ENCODE measurements at places on chromosomes 2 and 18. TPM values are rescaled to one million over a fixed set of nuclear protein-coding genes. Genes with fewer than 3 reads are reported as not detected.
A peak's percentile ranks its signal among the peaks of the same experiment; 100 is the strongest.

Gene SLC30A3
- polyA plus RNA-seq = 10.8 TPM

Gene GEN1
- 16.5 TPM for polyA plus RNA-seq

Gene VIT
- not detected for polyA plus RNA-seq

Gene SPP2
- not detected for polyA plus RNA-seq

Gene CD226
- polyA plus RNA-seq = 2.7 TPM

Gene RAMP1
- 4.1 TPM for polyA plus RNA-seq

Gene KCNS3
- 11.6 TPM for polyA plus RNA-seq

Gene SALL3
- 13.8 TPM for polyA plus RNA-seq

Gene SH3BP4
- polyA plus RNA-seq = 39.0 TPM

Gene UGT1A6
- polyA plus RNA-seq = 2.8 TPM

Gene PFN4
- 2.0 TPM for polyA plus RNA-seq

Gene GPAT2
- 2.8 TPM for polyA plus RNA-seq

Gene ZAP70
- polyA plus RNA-seq = 3.3 TPM

Gene FOXI3
- 0.19 TPM for polyA plus RNA-seq

Gene NPAS2
- polyA plus RNA-seq = 13.0 TPM

DNA sequence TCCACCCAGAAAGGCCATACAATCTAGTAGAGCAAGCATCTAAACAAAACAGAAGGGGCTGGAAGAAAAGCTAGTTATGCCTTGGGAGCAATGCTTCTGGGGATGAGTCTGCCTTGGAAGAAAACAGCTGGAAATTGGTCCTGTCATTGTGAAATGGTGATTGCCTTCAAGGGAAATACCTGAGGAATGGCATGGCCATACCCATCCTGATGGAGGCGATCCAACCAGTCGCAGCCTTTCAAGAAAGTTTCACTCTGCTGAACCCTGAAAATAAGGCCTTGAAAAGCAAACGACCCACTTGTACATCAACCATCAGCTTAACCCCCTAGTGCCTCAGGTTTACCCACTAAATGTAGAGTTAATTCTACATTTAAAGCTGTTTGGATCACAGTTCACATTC, 72.6 kb upstream of the PID1 start:
- DNase-seq = no peak

DNA sequence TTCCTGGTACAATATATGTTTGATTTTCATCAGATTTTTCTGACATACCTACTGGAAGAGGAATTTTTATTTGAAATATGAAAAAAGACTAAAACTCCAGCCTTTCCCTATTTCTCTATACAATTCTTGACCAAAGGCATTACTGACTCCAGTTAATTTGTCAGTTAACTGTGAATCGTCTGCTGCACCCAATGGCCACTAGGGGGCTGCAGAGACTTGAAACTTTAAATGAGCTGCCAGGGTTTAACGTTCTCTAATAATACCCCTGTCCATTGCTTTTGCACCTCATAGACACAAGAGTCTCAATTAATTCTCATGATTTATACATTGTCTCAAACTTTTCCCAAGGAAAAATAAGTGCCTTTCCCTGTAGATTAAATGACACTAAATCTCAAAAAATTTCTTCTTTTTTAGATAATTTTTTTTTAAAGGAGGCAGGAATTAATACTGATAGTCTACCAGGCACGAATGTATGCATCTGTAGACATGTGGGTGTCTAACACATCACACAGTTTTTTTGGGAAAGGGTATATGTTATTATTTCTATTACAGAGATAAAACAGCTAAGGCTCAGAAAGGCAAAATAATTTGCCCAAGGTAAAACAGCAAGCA, 1.8 kb upstream of the ALK start:
- peak; percentile 60 for DNase-seq

GRCh38 chr2:215880970-215881369, 132.4 kb downstream of the MREG start:
- no peak for DNase-seq

DNA sequence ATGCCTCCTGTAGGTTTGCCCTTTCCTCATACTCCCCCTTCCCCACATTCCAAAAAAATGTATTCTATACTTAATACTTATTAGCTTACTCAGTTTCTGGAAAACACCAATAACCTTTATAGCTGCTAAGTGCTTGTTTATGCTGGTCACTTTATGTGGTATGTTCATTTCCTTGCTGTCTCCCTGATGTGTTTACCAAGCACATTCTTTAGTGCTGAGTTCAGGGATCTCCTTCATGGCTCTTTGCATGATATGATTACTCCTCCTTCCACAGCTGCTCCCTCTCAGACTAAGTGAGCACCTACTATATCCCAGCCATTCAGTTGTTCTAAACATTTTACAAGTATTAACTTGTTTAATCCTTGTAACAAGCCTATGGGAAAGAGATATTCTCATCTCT, 698.3 kb upstream of the FANCL start:
- DNase-seq = no peak

GRCh38 chr2:11454824-11455223, 11.1 kb downstream of the E2F6 start:
- no peak for DNase-seq

DNA sequence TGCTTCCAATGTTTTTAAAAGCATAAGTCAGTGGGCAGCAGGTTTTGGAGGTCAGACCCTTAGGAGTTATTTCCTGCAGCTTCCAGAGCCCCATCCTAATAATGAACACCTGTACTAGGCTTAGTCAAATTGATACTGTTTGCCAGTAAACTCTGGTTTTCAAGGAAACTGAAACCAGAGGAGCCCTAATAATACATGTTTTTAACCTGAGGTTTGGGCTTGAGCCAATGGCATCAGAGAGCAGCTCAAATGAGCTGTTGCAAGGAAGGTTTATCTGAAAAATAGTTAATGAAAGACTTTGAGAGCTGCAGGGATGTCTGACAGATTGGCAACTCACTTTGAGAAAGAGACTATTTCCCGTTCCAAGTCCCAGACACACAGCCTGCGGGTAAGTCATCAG, 54.6 kb downstream of the DCC start:
- no peak for DNase-seq

GRCh38 chr2:4908461-4908860, 783.7 kb upstream of the SOX11 start:
- no peak for DNase-seq

DNA sequence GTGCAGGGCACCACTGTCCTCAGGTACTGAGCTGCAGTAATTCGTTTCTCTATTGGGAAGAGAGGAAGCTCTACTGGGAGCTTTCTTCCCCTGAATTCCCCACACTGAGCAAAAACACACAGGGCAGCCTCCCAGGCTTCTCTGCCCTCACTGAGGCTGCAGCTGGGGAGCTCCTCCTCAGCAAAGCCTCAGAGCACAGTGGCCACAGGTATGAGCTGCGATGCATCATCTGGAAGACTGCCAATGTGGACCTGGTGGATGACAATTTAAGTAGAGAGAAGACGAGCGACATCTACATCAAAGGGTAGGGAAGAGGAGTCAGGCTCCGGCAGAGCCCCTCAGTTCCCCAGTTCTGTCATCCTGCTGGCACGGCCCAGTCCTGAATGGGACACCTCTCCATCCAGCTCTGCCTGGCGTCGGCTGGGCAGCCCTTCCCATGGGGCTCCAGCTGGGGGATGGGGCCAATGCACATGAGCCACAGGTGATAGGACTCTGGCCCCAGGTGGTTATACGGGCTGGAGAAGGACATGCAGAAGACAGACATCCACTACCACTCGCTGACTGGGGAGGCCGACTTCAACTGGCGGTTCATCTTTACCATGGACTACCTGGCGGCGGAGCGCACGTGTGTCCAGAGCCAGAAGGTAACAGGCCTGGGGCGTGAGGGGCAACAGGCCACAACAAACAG, 37.6 kb downstream of the LMAN2L start:
- no peak for DNase-seq

DNA sequence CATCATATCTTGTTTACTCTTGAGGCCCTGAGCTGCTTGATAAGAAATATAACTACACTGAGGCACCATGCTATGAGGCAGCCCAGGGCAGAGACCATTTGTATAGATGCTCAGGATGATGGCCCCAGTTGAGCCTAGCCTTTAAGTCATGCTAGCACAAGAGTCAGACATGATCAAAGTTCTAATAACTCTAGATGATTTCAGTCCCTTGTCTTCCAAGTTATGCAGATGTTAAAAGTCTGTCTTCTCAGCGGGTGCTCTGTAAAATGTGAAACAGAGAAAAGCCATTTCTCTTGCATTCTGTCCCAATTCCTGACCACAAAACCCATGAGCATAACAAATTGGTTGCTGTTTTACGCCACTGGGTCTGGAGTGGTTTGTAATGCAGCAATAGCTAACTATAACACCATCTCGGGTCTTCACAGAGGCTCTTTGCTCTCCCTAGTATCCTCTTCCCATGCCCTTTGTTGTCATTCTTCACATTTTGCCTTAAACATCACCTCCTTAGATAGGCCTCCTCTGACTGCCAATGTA, 49.6 kb downstream of the NXPH2 start:
- no peak for DNase-seq

DNA sequence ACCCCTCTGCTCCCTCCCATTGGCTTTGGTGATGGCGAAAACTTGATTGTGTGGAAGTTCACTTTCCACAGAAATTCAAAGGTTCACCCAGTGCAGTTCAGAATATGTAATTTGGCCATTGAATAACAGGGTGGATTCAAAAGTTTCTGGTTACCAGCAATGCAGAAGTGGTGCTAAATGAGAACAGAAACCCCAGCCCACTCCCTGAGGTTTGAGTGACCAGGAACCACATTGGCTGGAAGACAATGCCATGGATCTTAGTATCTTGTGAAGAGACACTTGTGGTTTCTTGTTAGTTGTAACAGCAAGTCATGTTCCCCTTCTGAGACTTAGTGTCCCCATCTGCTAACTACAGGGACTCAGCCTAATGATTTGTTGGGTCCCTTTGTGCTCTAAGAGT, 49.8 kb downstream of the QPCT start:
- no peak for DNase-seq

DNA sequence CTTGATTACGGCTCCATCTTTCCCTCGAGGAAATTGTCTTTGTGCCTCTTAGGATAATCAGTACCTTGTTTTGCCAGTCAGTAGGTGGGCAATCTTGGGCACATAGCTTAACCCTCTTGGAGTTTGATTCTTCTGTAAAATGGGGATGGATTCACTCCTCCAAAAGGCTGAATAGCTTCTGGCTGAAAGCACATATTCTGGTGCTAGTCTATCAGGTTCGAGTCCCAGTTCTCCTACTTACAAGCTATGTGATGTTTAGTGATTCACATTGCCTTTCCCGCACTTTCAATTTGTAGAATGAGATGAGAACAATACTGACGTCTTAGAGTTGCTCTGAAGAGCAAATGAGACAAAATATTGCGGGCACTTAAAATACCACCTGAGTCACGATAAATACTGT, 43.9 kb downstream of the ATIC start:
- no peak for DNase-seq

GRCh38 chr18:470661-471501, 29.6 kb downstream of the COLEC12 start:
- DNase-seq = no peak

DNA sequence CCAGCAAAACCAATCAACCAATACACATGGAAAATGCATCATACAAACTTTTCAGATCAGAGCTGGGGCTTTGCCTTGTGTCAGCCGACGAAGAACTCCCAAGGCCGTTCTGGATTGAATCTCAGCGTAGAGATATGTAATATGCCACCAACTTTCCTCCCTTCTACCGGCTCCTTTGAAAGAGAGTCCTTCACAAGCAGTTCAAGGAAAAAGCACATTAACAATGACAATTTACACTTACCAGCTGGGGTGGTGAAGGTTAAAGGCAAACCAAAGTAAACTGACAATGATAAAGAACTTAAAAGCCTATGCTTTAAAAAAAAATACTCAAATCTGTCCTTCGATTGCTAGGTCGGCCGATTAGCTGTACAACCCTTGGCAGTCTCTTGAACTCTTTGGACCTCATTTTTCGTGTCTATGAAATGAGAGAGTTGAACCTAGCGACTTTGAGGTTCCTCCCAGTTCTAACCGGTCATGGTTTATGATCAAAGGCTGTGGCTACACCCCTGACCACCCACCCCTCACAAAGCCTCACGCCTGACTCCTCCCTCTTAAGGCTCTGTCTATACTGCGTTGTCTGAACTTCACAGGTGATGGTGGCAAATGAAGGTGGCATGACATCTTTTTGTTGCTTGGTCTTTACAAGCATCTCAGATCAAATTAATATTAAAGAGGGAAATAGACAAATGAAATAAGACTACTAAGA, 46.2 kb downstream of the BCL2 start:
- DNase-seq = peak; percentile 58

- no peak for DNase-seq
These were observed 9.1 kb downstream of the TET3 start for GRCh38 chr2:73993778-73994177.

DNA sequence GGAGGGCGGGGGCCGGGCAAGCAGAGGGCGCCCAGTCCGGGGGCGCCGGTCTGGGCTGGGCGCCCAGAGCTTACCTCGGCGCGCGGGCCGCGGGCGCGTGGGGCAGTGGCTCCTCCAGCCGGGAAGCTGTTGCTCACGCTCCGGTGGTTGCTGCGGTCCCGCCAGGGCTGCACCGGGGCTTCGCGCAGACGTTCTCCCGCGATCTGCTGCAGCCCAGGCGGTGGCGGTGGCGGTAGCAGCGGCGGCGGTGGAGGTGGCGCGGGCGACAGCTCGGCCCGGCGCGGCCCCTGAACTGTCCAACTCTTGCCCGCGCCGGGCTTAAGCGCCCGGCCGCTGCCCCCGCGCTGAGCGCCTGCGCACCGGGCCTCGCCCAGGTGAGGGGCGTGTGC, 391 bp downstream of the ZNF385B start:
- DNase-seq = peak; percentile 20

- no peak for DNase-seq
These were observed 171.3 kb upstream of the ID2 start for GRCh38 chr2:8510519-8510918.

- DNase-seq = no peak
These were observed 300.2 kb downstream of the CDCA7 start for GRCh38 chr2:173654896-173655265.

GRCh38 chr2:159996792-159997546, 65.4 kb downstream of the PLA2R1 start:
- DNase-seq = no peak

GRCh38 chr2:142819411-142819810, 58.1 kb upstream of the KYNU start:
- DNase-seq = no peak

DNA sequence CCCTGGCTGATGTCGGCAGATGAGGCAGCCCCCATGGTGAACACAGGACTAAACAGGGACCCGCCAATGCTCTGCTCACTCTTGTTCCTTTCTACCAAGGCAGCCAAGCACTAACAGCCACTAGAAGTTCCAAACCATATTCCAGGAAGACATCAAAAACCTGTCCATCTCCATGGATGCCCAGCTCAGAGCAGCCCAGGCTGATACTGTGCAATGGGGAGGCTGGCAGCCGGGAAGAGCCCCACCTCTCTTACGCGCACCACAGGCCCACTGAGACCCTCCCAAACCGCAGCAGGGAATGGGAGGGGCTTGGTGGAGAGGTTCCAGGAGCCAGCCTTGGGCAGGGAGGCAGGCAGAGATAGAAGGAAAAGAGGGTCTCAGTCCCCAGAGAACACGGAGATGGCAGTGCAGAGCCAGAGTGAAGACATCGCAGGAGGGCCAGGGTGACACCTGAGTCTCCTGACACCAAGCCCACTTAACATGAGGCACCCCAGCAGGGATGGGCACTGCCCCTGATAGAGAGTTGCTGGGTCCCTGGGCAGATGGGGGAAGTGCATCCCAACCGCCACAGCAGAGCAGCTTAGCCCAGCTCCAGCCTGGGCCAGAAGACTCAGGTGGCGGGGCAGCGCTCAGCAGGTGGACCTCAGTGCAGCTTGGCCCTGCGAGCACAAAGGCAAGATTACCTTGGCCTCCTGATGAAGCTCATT, 3.4 kb downstream of the HS6ST1 start:
- DNase-seq = no peak

GRCh38 chr2:235063471-235063961, 111.7 kb downstream of the SH3BP4 start:
- no peak for DNase-seq

GRCh38 chr2:10475811-10476660, 27.9 kb upstream of the ODC1 start:
- DNase-seq = no peak

Data from renal pelvis (tissue), 12 donors.